ENCODE measurements at places on chromosomes 3 and 15.
A peak's percentile ranks its signal among the peaks of the same experiment; 100 is the strongest.

DNA sequence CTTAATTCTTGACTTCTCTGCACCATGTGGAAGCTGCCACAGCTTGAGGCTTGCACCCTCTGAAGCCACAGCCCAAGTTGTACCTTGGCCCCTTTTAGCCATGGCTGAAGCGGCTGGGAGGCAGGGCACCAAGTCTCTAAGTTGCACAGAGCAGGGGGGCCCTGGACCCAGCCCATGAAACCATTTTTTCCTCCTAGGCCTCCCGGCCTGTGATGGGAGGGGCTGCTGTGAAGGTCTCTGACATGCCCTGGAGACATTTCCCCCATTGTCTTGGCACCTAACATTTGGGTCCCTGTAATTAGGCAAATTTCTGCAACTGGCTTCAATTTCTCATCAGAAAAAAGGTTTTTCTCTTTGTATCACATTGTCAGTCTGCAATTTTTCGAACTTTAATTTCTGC, 92.8 kb upstream of the GALNT15 start:
- DNase-seq, result no peak

DNA sequence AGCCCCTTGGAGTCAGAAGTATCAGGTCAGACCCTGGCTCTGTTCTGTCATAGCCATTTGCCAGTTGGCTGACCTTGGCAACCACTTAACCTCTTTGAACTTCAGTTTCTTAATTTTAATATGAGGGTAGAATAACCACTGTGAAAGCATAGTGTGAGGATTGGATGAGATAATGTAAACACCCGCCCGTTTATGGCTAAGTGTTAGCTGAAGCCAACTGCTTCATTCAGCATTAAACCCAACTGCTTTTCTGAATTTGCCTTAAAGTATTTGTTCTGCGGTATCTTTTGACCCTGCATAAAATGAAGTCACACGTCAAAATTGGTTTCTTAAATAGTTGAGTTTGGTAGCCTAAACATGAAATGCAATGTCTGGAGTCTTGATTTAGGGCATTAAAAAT, 121.5 kb upstream of the ABHD17C start:
- DNase-seq, result peak; percentile 38

DNA sequence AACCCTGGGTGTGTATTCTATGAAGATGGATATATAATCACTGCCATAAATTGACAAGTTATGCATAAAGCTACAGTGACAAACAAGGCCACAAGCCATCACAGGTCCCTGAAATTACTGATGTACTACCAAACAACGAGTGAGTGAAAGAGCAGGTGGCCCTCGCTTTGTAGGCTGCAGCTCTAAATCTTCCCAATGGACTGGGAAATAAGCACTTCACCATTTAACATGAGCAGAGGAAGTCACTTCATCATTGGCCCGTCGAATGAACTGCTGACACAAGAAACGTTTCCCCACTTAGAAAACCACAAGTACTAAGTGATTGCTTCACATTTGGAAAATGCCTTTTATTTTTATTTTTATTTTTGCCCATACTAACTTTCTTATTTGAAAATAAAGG, 218.0 kb downstream of the ZNF385D start:
- peak; percentile 14 for DNase-seq

DNA sequence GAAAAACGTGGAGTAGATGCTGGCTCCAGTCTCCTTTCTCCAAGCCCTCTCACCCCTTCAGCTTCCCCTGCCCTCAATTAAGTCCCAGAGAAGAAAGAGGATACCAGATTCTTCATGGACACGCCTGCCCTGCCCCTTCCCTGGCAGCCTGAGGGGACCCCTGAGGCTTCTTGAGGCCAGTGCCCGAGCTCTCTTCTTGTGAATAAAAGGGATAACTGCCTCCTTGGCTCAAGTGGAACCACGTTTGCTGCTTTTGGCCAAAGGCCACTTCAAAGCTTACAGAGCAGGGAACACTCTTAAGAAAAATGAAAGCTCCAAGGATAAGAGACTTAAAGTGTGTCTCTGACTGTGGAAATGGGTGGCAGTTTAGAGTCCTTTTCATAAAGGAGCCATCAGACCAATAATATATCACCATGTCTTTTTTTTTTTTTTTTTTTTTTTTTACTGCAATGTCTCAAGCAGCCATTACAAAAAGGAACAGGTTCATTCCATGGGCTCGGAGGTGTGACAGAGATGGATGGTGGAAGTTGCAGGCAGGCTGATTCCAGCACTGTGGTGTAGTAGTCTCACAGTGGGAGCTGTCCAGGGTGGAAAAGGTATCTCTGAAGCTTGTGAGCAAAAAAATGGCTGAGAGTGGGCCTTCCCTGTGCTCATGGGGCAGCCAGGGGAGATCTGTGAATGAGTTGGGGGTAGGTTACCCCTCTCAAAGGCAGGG, 108.8 kb downstream of the SEMA5B start:
- DNase-seq, result no peak
